ENCODE measurements at places on chromosomes 13 and 19. TPM values are rescaled to one million over a fixed set of nuclear protein-coding genes. Genes with fewer than 3 reads are reported as not detected.

ZNF701 gene
- total RNA-seq, result 15.4 TPM

ZNF571 gene
- total RNA-seq, result 6.5 TPM

BCL3 gene
- total RNA-seq, result 46.4 TPM

ONECUT3 gene
- total RNA-seq, result not detected

APLP1 gene
- total RNA-seq, result 12.9 TPM

DIS3 gene
- total RNA-seq, result 26.0 TPM

AZU1 gene
- total RNA-seq, result not detected

DNA sequence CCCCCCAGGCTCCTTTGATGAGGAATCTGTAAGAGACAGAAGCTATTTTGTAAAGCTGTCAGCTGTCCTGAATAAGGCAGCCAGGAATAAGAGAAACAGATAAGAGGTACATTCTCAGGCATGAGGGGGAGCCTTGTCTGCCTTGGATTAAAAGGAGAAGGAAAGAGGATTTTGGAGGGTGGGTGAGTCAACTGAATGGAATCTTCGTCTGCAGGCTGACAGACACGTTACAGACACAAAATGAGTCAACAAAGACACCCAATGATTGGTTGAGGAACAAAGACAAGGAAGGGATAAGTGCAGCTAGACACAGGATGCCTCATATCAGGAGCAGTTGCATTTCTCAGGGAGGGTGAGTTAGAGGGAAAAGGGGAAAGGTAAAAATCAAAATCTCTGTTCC is 162.5 kb downstream of the OLFM4 start:
- DNase-seq, result no peak

DNA sequence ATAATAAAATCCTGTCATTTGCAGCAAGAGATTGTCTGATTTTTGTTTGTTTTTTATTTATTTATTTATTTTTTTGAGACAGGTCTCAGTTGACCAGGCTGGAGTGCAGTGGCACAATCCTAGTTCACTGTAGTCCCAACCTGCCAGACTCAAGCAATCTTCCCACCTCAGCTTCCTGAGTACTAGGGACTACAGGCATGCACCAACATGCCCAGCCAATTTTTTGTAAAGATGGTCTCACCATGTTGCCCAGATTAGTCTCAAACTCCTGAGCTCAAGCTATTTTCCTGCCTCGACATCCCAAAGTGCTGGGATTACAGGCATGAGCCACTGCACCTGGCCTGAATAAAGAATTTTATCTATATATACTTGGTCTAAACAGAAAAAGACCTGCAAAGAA is 17.6 kb downstream of the ZNF233 start:
- DNase-seq, result no peak

GRCh38 chr13:40175639-40176038 is 490.8 kb downstream of the FOXO1 start:
- no peak for DNase-seq

DNA sequence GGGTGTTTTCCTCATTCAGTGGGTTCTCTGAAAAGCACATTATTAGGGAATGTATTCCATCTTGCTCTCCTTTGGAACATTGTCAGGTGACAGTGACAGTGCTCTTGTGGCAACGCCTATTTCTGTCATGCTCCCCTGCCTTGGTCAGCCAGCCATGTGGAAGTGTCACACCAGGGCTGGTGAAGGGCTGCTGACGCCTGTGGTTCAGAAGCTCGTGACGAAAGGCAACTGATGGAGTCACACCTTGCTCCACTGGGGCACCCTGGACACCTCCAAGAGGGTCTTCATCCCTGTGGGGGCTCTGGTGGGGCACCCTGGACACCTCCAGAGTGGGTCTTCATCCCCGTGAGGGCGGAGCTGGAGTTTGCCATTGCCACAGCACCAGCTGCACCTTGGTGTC is 68.9 kb upstream of the GPR183 start:
- no peak for DNase-seq

GRCh38 chr13:40190641-40191100 is 475.8 kb downstream of the FOXO1 start:
- DNase-seq, result no peak

GRCh38 chr19:41437944-41438574 is 1.7 kb downstream of the DMAC2 start:
- DNase-seq, result peak; percentile 57

DNA sequence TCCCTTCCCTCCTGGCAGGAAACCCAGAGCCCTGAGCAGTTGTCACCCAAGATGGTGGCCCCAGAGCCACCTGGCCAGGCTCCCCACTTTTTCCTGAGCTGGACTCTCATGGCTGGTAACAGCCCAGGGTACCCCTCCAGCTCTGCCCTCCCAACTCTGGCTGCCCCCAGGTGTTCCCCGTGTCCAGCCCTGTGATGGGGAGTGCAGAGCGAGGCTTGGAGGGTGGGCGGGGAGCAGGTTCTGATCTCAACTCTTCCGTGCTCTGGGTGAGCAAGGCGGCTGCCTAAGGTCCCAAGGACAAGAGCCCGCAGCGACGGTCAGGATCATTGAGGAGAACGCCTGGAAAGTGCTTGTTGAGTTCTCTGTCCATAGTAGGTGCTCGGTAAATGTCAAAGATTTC is 54.7 kb upstream of the GAS6 start:
- DNase-seq, result no peak

GRCh38 chr19:1235625-1236538 is 1.9 kb downstream of the CBARP start:
- DNase-seq, result no peak

- peak; percentile 84 for DNase-seq
These were observed 399 bp upstream of the SPTBN4 start for GRCh38 chr19:40466219-40466984.

- DNase-seq, result no peak
These were observed 35.1 kb downstream of the ELL start for GRCh38 chr19:18486746-18487145.

DNA sequence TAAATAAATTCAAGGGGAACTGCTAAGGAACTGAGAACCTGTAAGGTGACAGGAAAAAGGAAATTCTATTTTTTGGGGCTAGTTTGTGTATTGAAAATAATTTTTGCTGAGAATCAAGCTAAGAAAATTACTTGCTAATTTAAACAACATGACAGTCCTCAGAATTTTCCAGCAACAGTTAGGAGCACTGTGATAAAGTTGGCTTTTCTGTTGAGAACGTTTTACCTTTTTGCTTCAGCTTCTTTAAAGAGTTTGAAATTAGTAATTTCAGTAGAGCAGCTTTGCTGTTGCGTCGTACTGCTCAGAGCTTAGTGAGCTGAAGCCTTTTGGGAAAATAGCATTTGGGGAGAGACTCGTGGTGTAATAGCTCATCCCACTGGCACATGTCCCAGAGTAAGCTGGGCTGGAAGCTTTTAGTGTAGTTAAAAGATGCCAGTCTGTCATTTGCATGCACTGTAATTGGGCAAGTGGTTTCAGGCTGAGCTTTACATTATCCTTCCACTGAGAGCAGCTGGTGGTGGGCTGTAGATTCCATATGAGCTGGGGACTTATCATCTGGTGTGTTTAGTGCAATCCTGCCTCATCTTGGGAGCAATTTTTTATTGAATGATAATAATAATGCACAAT is 69.8 kb downstream of the LRCH1 start:
- DNase-seq, result peak; percentile 53

DNA sequence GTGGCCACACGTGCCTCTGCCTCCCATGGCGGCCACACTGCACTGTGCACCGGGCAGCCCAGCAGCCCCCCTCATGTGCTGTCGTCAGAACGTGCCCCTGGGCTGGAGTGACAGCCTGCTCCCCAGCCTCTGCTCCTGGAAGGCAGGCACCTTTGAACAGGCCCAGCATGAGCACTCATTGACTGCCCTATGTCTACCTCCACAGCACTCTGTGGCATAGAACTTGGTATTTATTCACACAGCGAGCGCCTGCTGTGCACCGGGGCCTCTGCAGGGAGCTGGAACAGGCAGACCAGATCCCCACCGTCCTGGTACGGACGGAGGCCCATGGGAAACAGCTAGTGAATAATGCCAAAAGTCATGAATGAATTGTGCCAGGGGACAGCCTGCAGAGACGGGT is 53.7 kb downstream of the DPF1 start:
- no peak for DNase-seq

GRCh38 chr19:23785982-23786381 is 27.3 kb upstream of the ZNF681 start:
- no peak for DNase-seq

DNA sequence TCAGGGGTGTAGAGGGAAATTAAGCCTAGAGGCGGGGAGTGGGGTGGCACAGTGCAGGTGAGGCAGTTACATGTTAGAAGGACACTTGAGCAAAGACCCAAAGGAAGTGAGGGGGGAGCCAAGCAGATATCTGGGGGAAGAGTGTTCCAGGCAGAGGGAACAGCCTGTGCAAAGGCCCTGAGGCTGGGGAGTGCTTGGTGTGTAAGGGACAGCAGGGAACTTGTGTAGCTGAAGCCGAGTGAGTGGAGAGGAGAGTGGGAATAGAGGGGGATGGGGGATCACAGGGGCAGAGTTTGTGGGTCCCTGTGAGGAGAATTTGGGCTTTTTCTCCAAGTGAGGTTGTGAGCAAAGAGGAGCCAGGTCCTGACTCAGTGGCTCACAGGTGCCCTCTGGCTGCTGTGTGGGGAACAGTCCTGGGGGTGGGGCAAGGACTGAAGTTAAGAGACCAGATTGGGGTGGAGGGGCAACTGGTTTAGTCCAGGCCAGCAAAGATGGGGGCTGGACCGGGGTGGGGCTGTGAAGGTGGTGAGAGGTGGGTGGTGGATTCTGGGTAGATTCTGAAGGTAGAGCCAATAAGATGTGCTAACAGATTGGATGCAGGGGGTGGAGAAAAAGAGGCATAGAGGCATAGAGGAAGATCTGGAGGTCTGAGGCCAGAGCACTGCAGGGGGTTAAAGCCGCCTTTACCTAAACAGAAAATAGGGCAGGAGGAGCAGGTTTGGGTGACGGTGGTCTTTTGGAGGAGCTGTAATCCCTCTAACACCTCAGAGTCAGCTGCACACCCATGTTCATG is 75.3 kb downstream of the CACNA1A start:
- peak; percentile 78 for DNase-seq

GRCh38 chr13:33080972-33081590 is 64.9 kb downstream of the KL start:
- DNase-seq, result no peak

DNA sequence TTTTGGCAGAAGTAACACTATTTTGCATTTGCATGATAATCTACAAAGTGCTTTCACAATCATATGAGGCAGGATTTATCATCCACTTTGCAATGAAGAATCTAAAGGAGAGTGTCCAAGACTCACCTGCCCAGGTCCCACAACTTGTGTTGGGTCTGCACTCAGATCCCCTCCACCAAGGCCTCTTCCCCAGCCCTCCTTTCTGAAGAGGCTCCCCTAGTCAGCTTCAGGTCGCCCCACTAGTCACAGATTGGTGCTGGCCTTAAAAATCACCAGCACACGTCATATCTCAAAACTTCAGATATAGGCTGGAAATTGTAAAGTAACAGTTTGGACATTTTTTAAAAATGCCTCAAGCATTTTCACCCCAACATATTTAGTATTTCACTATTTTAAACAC is 17.5 kb downstream of the ATP7B start:
- DNase-seq, result no peak

- no peak for DNase-seq
These were observed 1527.1 kb upstream of the PRR20A start for GRCh38 chr13:55613429-55614187.

DNA sequence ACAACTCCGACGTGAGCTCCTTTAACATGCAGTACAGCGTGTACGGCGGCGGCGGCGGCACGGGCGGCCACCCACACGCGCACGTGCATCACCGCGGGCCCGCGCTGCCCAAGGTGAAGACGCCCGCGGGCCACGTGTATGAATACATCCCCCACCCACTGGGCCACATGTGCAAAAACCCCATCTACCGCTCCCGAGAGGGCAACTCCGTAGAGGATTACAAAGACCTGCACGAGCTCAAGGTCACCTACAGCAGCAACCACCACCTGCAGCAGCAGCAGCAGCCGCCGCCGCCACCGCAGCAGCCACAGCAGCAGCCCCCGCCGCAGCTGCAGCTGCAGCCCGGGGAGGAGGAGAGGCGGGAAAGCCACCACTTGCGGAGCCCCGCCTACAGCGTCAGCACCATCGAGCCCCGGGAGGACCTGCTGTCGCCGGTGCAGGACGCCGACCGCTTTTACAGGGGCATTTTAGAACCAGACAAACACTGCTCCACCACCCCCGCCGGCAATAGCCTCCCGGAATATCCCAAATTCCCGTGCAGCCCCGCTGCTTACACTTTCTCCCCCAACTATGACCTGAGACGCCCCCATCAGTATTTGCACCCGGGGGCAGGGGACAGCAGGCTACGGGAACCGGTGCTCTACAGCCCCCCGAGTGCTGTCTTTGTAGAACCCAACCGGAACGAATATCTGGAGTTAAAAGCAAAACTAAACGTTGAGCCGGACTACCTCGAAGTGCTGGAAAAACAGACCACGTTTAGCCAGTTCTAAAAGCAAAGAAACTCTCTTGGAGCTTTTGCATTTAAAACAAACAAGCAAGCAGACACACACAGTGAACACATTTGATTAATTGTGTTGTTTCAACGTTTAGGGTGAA is 6.6 kb downstream of the SLITRK5 start:
- DNase-seq, result peak; percentile 77

DNA sequence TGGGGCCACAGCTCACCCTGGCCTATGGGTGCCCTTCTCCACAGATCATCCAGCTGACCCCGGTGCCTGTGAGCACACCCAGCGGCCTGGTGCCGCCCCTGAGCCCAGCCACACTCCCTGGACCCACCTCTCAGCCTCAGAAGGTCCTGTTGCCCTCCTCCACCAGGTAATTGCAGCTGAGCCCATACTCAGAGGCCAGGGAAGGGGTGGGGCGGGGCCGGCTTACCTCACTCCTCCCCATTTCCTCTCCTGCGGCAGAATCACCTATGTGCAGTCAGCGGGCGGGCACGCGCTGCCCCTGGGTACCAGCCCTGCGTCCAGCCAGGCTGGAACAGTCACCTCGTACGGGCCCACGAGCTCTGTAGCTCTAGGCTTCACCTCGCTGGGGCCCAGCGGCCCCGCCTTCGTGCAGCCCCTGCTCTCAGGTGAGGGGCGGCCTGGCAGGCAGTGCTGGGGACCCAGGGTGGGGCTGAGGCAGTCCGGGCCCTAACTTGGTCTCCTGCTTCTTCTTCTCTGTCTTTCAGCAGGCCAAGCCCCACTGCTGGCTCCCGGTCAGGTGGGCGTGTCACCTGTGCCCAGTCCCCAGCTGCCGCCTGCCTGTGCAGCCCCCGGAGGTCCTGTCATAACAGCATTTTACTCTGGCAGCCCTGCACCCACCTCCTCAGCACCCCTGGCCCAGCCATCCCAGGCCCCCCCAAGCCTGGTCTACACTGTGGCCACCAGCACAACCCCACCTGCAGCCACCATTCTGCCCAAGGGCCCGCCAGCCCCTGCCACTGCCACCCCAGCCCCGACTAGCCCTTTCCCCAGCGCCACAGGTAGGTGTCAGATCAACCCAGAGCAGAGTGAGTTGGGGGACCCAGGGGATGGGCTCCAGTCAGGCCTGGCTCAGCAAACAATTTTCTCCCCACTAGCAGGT is 9.6 kb upstream of the PRR19 start:
- peak; percentile 49 for DNase-seq

- no peak for DNase-seq
These were observed 3.1 kb upstream of the UBE2M start for GRCh38 chr19:58561373-58562121.

GRCh38 chr19:39737351-39737750 is 478 bp downstream of the CLC start:
- DNase-seq, result no peak

All from aorta (tissue), 5 donors.